ENCODE measurements at places on chromosomes 2 and 18.

DNA sequence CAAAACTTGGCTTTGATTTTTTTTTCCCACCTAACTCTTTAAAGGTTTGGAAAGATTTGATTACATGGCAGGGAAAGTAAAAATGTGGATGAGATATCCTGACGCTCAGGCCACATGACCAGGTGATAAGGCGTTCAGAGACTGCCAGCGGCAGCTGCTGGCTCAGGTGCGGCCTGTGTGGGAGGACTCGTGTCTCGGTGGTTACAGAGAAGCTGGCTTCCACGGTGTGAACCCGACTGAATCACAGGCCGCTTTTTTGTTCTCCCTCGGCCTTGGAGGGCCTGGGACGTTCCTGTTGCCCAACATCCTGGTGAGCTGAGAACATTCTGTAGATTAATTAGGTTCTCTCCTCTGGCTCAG, 124.2 kb upstream of the ZNF516 start:
- DNase-seq = no peak

DNA sequence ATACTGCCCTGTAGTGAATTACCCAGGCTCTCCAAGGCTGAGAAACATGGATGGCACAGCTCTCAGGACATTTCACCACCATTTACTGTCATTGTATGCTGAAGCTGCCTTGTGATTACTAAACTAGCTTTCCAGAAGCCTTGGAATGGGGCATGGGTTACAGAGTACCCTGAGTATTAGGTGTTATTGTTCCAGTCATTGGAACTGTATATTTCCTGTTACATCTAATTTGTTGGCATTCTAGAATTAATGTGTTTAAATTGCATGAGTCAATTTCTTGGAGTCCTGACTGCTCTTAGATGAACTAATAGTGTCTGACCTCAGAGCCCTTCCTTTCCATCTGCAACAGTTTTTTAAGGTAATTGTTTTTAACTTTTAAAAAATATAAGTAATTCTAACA, 9.0 kb downstream of the DGUOK start:
- DNase-seq = no peak

- DNase-seq = no peak
These were observed 1.4 kb upstream of the SLC20A1 start for GRCh38 chr2:112644155-112644932.

- DNase-seq = no peak
These were observed 37.9 kb downstream of the EHD3 start for GRCh38 chr2:31271851-31272267.

- DNase-seq = no peak
These were observed 416.2 kb upstream of the LYPD1 start for GRCh38 chr2:133086176-133086575.

GRCh38 chr2:196295005-196295404, 123.6 kb upstream of the STK17B start:
- no peak for DNase-seq

DNA sequence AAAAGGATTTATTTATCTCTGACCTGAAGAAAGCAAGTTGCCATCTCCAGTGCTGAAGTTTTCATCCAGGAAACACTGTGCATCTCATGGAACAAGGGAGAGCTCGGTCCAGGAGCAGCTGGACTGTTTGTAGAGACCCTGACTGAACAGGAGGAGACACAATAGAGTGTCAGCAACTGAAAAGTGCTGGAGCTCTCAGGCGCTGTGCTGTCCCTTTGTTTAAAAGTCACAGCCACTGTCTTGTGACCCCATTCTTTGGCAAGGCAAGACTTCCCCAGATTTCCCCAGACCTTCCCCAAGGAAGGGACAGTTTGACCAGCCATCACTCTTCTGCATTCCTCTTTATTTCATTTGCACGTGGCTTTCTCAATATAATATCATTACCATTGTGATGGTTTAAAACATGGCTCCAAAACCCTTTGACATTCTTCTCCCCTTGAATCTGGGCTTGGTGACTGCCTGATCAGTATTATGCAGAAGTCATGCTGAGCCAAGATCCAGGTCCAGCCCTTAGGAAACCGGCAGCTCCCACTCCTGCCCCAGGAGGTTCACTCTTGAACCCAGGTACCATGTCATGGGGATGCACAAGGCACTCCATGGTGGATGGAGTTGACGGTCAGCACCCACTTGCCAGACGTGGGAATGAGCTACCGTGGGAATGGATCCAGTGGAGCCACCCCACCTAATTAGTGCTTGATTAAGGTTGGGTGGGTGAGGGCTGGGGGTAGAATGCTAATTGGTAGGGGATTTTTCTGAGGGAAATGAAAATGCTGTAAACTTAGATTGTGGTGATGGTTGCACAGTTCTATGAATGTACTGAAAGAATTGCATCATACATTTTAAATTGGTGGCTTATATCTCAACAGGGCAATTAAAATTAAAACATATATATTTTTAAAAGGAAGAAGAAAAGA, 497.9 kb upstream of the RAB6C start:
- DNase-seq = no peak

GRCh38 chr2:2868085-2868484, 509.5 kb downstream of the EIPR1 start:
- DNase-seq = no peak

DNA sequence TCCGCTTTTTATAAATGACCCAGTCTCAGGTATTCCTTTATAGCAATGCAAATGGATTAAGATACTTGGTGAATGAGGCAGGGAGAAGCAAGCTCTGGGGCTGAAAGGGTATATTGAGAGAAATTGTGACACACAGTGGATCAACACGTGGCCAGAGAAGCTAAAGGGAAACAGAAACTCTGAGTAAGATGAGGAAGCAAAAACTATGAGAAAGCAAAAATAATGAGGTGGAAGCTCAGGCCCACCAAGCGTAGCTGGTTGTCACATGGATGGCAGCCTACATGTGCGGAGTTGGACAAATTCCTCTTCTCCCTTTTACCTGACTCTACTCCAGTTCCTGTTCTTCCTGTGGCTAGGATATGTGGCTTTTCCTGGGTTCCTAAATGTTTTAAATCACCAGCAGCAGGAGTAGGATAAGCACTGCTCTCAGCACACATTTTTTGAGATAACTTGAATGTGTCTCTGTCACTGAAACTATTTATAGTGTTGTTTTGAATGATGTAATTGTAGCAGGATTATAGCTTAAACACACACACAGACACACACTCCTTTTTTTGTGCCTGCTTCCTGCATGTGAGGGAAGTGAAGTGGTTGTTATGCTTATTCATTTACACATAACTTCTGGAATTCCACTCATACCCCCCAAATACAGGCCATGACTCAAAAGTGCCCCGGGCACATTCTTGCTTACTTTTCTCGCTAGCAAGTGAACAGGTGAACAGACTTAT, 30.1 kb upstream of the EPC2 start:
- DNase-seq = no peak

GRCh38 chr2:144935191-144935590, 415.3 kb upstream of the ZEB2 start:
- no peak for DNase-seq

DNA sequence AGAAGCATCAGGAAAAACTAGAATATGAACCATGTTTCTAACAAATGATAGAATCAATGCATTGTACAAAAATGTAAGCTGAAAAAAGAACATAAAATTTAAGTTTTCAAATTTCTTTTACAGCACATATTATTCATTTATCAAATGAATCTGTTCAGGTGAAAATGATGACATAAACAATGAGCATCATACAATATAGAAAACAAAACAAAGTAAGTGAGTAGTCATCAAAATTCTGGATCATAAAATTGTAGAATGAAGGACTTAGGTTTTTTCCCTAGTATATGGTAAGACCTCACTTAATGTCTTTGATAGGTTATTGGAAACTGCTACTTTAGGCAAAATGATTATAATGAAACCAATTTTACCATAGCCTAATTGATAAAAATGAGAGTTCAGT, 427.0 kb upstream of the KCNH7 start:
- no peak for DNase-seq

- DNase-seq = no peak
These were observed 107.9 kb downstream of the ALPK2 start for GRCh38 chr18:58520969-58521368.

- no peak for DNase-seq
These were observed 143.0 kb downstream of the RAD51AP2 start for GRCh38 chr2:17375262-17375661.

DNA sequence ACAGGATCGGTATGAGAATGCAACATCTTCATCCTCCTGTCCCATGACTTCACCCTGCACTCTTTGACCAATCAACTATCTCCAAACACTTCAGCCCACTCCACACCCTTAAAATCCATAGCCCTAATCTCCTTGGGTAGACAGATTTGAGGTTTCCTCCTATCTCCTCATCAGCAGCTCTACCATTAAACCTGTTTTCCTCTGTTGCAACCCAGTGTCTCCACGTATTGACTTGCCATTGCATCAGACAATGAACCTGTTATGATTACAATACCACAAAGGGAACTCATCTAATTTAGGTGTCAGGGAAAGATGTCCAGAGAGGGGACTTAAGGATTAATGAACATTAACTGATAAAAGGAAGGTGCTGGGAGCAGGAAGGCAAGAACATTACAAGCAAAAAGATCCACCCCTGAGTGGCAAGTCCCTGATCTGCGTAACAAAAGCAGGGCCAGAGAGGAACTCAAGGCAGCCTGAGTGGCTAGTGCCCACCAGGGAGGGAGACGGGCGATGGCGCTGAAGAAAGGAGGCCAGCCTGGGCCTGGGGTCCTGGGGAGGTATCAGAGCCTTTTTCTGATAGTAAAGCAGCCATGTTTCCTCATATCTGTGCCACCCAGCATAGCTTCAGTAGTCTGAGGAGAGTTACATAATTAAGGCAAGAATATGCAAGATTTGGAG, 44.6 kb downstream of the AKAIN1 start:
- DNase-seq = no peak

DNA sequence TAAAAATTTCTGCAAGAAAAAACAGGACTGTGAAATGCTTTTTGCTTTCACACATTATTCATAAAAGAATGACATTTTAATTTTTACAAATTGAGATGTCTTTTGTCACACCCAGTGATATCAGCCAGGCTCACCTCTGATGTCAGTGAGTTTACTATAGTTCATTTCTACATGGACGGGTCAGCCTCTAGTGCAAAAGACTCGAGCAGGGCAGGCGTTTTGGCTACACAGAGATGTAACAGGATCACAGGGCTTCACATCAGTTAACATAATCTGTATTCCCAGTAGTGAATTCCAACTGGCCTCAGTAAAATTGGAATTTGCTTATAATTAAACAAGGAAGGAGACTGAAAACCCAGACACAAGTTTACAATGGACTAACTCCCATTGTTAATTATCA, 275.6 kb upstream of the ZSWIM2 start:
- no peak for DNase-seq

GRCh38 chr2:117982376-117983033, 31.4 kb downstream of the CCDC93 start:
- DNase-seq = no peak
